ENCODE measurements at places on chromosomes 4 and X.

- DNase-seq = no peak
Measured at GRCh38 chr4:112277220-112277619, 8.5 kb downstream of the TIFA start.

GRCh38 chrX:22043872-22044271 lies 11.7 kb downstream of the PHEX start:
- no peak for DNase-seq

DNA sequence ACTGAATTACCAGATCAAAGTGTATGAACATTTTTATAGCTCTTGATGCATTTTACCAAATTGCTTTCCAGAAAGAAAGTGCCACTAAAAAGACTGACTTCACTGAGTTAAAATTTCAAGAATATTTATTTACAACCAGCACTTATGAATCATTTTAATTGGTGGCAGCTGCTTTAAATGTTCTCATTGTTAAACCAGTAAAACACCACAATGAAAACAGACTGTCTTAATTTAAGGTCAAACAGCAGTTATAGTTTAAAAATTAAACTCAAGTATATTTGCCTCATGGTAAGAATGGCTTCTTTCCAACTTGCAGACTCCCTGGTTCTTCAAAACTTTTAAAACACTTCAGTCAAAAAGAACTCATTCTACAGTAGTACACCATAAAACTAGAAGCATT lies 36.9 kb downstream of the AMMECR1 start:
- DNase-seq = no peak

DNA sequence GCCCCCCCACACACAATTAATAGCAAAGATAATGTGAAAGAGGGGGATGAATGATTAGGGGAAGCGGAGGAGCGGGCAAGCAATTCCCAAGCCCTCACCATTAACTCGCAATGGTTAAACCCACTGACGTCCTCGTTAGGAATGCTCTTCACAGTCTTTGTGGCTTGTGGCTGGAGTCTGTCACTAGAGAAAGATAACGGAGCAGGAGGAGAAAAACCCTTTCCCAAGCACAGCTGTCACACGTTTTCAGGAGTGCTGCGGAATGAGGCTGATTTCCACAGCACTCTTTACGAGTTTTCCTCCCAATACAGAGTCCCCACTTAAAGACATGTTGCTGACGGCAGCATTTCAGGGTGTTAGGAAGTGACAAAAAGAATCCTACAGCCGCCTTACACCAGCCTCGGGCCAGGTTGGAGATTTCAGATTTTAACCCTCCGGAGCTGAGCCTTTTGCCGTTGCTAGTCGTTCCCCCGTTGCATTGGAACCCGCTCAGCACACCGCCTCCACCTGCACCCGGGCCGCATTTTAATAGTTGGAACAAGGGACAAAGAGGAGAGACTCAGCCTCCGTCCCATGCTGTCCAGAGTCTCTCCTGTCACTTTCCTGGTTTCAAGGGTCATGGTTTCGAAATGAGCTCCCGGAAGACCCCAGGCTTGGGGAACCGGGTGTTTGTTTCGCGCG lies 92.2 kb downstream of the GEMIN8 start:
- no peak for DNase-seq

GRCh38 chrX:40966213-40966820 lies 118.9 kb upstream of the USP9X start:
- no peak for DNase-seq

DNA sequence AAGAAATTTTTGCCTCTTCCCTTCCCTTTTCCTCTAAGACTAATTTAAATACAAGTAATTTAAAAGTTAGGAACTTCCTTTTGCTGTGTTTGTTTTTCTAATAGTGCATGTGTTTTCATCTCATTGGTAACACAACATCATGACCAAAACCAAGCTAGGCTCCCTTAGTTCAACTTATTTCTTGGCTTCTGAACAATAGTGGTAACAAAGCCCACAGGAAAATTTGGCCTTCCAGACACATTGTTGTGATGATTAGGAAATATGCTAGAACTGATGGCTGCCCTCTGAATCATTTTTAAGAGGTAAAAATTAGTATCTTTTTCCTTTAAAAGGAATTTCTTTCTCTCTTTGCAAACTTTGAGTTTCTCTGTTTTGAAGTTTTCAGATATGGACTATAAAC lies 25.5 kb upstream of the TEC start:
- no peak for DNase-seq

GRCh38 chrX:51917604-51918003 lies 24.2 kb downstream of the MAGED1 start:
- no peak for DNase-seq

- no peak for DNase-seq
Measured at GRCh38 chr4:5683566-5683965, 24.8 kb downstream of the EVC2 start.

DNA sequence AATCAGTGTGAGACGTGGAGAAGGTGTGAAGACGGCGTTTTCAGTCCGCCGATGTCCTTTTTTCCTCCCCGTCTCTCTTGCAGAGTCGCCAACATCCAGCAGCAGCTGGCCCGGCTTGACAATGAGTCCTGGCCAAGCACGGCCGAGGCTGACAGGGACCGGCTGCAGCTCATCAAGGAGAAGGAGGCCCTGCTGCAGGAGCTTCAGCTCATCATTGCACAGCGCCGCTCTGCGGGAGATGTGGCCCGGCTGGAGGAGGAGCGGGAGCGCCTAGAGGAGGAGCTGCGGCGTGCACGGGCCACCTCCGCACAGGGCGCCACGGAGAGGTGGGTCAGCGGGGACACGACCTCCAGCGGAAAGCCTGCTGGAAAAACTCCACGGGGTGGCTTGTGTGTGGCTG lies 47.1 kb upstream of the CLCN4 start:
- DNase-seq = no peak

DNA sequence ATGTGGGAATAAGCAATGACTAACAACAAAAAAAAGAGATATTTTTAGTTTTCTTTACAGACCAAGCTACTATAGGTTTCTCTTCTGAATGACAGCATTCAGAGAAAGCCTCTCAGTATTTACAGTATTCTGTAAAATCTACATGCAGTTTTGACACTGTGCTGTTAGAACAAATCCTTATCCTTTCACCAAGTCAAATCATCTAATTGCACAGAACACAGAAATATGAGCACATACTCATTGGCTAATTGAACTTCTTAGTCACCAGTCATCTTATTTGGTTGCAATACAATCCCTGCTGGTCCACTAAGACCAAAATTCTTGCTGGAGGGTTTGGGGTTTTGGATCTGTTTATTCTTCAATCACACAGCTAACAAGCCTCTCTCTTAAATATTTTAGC lies 5.7 kb downstream of the ACOT9 start:
- DNase-seq = no peak

GRCh38 chrX:94662689-94663088 lies 988.7 kb downstream of the FAM133A start:
- DNase-seq = no peak

- DNase-seq = no peak
Measured at GRCh38 chr4:3189459-3189858, 59.5 kb upstream of the MSANTD1 start.

DNA sequence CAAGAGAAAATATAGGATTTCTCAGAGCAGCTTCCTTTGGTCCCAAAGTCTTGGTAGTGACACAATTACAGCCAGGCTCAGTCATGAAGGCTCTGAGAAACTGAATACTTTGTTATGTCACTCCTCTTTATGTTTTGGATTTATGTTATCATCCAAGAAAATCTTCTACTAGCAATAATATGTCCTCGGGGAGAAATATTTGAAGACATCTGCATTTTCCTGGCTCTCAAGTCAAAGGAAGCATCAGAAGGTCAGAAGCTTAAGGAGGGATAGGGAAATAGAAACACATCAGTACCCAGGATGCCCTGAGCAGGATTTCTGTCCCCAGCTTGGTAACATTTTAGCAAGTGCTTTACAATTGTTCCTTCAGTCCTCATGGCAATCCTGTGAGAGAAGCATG lies 54.0 kb downstream of the C4orf33 start:
- no peak for DNase-seq

DNA sequence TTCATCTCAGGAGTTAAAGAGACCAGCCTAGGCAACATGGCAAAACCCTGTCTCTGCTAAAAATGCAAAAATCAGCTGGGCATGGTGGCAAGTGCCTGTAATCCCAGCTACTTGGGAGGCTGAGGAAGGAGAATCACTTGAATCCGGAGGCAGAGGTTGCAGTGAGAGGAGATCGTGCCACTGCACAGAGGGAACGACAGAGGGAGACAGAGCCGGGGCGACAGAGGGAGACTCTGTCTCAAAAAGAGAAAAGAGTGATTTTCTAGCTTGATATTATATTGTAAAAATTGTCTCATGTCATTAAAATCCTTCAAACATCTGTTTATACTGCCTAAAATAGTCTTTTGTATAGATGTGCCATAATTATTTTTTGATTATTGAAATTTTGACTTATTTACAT lies 225.4 kb upstream of the AGA start:
- DNase-seq = no peak

DNA sequence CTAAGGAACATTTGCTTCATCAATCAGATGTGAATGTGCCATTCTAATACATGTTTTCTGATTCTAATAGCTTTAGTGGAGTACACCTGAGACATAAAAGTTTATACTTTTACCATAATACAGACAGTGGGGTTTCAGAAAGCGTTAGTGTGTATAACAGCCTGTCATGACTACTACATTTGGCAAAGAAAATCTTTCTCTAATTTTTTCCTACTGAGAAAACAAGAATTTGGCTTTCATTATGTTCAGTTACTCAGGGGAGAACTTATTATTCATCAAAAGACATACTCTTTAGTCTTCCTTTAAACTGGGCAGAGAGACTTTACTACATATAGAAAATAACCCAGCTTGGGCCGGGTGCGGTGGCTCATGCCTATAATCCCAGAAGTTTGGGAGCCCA lies 104.9 kb downstream of the PCDH18 start:
- DNase-seq = no peak

GRCh38 chrX:107199491-107199890 lies 6.7 kb downstream of the NUP62CL start:
- DNase-seq = no peak

GRCh38 chr4:48270951-48271473 lies 1.4 kb upstream of the TEC start:
- no peak for DNase-seq

DNA sequence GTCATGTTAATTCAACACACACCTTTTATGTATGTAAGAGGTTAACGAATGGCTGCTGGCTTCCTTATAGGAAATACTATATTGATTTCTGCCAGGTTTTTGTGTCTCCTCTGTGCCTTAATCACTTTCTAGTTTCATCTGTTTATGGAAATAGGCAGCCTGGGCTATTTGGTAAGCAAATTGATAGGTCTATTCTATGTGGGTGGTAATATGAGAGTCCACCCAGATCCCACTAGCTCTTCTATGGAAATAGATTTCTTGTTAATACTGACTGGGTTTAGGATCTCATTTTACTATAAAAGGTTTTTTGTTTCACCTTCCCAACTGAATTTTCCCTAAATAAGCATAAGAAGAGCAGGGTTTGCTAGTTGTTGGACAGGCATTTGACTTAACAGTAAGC lies 4.1 kb downstream of the BMX start:
- DNase-seq = no peak

- no peak for DNase-seq
Measured at GRCh38 chr4:53925050-53925605, 139.3 kb downstream of the CHIC2 start.

- no peak for DNase-seq
Measured at GRCh38 chr4:17170131-17170530, 271.7 kb upstream of the LDB2 start.

- no peak for DNase-seq
Measured at GRCh38 chr4:75432683-75433082, 81.5 kb downstream of the RCHY1 start.

DNA sequence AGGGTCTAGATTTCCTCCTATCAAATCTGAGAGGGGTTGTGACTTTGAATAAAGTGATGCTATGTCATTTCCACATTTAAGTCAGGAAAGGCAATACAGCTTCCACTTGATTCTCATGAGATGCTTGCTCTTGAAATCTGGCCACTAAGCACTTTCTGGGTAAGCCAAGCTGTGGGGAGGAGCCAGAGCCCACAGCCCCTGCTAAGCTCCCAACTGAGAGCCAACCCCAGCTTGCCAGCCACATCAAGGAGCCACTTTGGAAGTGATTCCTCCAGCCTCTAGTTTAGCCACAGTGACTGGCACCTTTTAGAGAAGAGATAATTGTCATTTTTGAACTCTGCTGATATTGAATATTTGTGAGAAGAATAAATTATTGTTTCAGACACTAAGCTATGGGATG lies 1441.5 kb upstream of the IGFBP7 start:
- DNase-seq = no peak

- DNase-seq = no peak
Measured at GRCh38 chr4:21896767-21897166, 51.8 kb downstream of the KCNIP4 start.

DNA sequence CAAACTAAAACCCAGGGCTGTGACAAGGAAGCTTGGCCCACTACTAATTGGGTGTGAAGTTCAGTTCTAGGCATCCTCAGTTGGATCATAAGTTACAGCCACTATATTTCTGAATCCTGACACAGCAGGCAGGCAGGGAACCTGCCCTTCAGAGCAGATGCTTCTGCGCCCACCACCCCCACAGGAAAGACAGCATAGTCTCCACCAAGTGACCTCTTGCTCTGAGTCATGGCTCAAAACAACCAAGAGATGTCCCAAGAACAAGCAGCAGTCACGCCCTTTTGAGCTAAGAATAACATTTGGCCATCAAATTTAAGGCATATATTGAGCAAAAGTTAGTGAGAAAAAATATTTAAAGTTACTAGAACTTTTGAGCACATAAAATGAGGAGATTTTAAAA lies 170.7 kb upstream of the SMARCAD1 start:
- no peak for DNase-seq

GRCh38 chrX:153770601-153771414 lies 6.8 kb downstream of the PLXNB3 start:
- no peak for DNase-seq

GRCh38 chrX:10358958-10359357 lies 202.2 kb downstream of the CLCN4 start:
- DNase-seq = no peak

DNA sequence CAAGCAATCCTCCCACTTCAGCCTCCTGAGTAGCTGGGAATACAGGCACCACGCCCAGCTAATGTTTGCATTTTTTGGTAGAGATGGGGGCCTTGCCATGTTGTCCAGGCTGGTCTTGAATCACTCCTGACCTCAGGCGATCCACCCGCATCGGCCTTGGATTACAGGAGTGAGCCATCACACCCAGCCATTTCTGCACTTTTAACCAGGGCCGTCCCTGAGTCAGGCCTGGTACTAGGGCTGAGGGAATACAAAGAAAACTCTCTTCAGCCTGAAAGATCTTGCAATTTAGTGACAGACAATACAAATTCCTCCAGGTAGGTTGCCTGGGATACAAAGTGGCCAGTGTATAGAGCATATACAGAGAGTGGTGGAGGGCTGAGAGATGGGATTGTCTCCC lies 65.8 kb downstream of the BCOR start:
- no peak for DNase-seq

Measured in activated CD4-positive, CD25-positive, alpha-beta regulatory T cell treated with anti-CD3 and anti-CD28 coated beads, Interleukin-2, amount 50 U/mL, for 16 hours (primary cell).